Esophagus muscularis mucosa (tissue), 4 donors: ENCODE measurements at places on chromosomes 1 and 21. TPM values are rescaled to one million over a fixed set of nuclear protein-coding genes. Genes with fewer than 3 reads are reported as not detected.

DNA sequence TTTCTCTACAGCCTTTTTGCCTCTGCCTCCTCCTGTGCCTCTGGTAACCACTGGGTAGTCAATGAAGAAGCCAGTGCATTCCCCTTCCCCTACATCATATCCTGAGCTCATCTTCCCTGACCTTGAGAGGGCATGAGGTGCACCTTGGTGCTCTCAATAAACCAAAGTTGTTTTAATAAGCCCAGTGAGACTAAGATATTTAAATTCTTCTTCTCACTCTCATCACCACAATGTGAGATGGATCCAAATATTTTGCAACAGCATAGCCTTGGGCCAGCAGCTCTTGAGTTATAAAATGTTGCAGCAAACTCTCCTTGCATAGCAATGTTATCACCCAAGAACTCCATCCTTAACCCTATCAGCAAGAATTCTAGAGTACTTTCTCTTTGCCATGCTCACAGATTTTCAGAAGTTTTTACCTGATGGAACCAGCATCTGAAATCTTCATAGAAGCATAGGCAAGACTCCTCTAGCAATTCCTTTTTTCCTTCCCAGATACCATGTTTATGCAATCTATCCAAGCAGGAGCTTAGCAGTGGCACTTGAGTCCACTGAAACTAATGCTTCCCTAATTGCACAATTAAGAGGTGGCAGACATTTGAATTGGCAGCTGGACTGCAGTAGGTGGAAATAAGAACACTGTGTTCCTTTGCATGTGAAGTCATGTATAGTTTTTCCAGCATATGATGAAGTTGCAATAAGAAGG, 36.8 kb downstream of the CDC7 start:
- DNase-seq: no peak

GRCh38 chr1:201756406-201756805, 72.6 kb upstream of the IPO9 start:
- no peak for DNase-seq

GRCh38 chr1:62285984-62286785, 33.0 kb downstream of the KANK4 start:
- DNase-seq: no peak

- DNase-seq: no peak
Observed at GRCh38 chr1:227828786-227829185, 13.3 kb downstream of the PRSS38 start.

DNA sequence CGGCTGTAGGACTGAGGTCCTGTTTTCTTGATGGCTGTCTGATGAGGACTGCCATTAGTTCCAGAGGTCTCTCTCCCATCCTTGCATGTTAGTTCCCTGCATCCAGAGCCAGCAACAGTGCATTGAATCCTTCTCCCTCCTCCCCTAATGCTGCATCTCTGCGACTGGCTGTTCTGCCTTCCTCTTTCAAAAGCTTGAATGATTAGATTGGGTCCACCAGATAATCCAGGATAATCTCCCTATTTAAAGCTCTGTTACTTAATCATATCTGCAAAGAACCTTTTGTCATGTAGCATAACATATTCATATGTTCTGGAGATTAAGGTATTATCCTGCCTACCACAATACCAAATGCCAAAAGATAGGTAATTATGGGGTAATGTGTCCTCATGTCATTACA, 377.5 kb downstream of the GPATCH2 start:
- DNase-seq: no peak

- no peak for DNase-seq
Observed at GRCh38 chr1:7469255-7469938, 301.7 kb upstream of the VAMP3 start.

DNA sequence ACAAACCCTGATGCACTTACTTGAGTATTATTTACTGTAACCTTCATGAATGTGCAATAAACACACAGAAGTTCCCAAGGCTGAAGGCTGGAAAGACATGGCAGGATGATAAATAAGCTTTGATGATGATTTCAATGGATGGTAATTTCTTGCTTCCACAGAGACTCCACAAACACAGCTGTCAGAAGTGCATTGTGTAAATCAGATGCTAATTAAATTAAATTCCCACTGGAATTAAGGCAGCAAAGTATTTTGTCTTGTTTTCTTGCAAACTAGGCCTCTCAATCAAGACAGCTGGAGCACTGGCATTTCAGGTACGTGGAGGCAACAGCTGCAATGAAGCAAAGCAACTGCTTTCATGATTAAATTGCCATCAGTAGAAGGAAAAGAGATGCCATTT, 24.1 kb downstream of the FAM177B start:
- DNase-seq: no peak

GRCh38 chr1:207810606-207811295, 58.9 kb downstream of the CD46 start:
- no peak for DNase-seq

- no peak for DNase-seq
Observed at GRCh38 chr1:207862241-207862787, 48.6 kb downstream of the CD34 start.

DNA sequence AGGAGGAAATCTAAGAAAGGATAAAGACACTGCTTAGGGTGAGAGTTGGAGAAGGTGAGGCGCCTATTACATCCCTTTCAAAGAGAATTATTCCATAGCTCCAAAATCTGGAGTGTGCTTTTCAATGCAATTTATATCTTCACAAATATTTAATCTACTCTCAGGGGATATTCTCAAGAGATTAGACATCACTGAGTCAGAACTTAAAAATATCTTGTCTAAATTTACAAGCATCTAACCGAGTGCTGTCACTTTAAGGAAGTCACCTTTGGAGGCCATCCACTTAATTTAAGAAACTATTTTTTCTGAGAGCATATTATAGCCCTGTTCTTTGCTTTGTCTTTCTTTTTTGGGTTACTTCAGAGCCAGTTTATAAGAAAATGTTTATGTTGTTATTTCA, 134.6 kb downstream of the TNFSF18 start:
- no peak for DNase-seq

DNASE2B gene
- not detected for total RNA-seq

VHLL gene
- total RNA-seq: not detected

TMEM52 gene
- total RNA-seq: 4.2 TPM

LCE1B gene
- not detected for total RNA-seq
